ENCODE measurements at places on chromosomes 1 and 21.
A peak's percentile ranks its signal among the peaks of the same experiment; 100 is the strongest.

DNA sequence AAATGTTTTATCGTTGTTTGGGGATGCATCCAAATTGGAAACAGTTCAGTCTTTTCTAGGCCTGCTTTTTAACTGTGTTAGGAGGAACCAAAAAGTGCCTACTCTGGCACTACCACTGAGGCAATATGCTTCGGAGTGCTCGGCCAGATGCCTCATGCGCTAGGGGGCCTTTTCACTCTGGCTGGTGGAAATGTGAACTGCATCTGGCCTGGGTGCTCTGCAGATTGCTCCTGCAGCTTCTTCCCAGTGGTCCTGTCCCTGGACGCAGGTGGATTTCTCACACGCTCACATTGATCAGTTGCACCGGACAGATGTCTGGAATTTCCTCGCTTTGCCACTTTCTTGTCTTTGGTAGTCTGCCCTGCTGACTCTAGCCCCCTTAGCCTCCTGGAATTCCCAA is 330.2 kb upstream of the FMN2 start:
- DNase-seq, result no peak

- DNase-seq, result no peak
Observed at GRCh38 chr1:2520806-2521205, 5.6 kb downstream of the PANK4 start.

DNA sequence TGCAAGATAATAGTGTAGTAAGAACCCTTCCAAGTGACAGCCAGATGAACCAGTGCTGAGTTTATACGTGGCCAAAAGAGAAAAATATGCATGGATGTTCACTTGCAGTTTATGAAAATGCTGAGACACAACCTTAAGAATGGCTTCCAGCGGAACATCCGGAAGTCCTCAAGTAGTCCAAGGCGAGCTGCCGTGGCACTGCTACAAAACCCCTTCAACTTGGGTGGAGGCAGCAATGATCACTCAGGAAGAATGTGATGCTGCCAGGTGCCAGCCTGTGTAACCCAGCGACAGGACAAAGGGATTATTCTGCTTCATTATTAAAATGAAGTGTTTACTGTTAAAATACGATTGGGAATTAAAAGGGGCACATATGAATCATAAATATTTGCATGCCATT is 179.6 kb downstream of the RUNX1 start:
- DNase-seq, result no peak

DNA sequence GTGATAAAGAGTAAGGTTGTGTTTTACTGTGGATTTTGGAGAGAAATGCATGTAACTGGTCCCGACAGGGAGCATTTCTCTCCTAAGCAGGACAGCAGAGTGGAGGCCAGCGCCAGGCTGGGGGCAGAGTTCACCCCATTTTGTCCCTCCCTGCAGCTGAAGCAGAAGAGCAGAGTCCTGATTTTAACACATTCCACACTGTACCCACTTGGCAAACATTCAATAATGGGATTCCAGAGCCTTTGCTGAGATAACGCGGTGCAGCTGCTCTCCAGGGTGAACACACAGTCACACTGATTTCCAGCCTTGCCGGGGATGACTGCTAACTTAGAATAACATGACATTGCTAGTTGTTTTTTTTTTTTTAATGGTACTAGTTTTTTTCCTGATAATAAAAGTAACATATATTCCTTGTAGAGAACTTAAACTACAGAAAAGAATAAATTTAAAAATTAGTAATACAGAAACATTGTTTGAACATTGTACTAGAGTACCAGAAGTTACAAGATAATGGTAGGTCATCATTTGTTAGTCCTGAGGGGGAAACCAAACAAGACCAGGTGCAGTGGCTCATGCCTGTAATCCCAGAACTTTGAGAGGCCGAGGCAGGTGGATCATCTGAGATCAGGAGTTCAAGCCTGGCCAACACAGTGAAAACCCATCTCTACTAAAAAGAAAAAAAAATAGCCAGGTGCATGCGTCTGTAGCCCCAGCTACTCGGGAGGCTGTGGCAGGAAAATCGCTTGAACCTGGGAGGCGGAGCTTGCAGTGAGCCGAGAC is 77.2 kb downstream of the SCCPDH start:
- no peak for DNase-seq

DNA sequence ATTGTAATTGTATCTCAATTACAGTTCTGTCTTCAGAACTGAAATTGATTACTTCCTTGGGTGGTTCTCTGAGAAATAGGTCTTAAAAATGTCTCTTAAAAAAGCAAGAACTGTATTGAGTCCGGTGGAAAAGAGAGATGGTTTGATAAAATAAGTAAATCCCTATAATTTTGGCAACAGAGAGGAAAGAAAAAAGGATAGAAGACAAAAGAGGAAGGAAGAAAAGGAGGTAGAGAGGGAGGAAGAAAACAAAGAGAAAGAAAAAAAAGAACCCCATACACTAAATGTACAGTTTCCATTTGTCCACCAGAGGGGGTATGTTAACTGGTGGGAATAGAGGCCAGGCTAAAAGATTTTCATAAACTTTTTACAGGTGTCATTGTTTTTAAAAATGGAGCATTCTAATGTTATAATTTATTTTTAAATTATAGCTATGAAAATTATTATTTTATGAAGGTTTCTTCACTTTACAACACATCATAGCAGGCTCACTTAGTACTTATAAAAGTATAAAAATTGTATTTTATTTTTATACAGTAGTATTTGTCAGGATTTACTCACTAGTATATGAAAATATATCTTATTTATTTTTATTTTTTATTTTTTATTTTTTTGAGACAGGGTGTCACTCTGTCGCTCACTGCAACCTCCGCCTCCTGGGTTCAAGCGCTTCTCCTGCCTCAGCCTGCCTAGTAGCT is 2.1 kb upstream of the UBE2T start:
- DNase-seq, result no peak

DNA sequence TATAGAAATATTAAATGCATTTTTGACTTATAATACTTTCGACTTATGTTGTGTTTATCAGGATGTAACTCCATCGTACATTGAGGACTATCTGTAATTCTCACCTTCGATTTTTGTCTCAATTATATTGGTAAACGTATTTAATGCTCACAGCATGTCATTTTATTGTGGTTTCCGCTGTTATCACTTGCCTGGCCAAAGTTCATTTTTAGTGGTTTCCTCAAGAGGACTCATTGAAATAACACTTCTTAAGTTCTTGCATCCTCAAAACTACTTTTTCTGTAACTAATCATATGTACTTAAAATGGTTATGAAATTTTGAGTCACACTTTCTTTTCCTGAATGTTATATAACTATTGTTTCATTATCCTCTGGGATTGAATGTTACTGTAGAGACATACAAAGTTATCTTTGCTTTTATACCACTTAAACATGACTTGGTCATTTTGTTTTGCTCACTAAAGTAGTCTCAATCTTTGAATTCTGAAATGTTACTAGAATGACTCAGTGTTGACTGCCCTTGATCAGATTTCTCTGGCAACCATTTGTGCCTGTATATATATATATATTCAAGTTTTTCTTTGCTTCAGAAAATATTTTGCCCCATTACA is 289.6 kb upstream of the PROX1 start:
- no peak for DNase-seq

- DNase-seq, result no peak
Observed at GRCh38 chr1:63936276-63936675, 162.5 kb downstream of the ROR1 start.

GRCh38 chr1:53449693-53450092 is 9.5 kb upstream of the DMRTB1 start:
- DNase-seq, result no peak

DNA sequence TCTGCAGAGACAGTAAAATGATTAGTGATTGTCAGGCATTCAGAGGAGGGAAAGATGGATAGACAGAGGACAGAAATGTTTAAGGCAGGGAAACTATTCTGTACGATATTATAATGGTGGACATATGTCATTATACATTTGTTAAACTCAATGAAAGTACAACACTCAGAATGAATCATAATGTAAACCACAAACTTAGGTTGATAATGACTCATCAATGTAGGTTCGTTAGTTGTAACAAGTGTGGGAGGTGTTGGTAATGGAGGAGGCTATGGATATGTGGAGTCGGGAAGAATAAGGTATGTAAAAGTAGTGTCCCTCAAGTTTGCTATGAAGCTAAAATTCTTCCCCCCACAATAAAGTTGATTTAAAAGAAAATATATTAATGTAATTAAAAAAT is 455.0 kb downstream of the BRINP3 start:
- no peak for DNase-seq

GRCh38 chr1:46159516-46159915 is 15.4 kb upstream of the TSPAN1 start:
- no peak for DNase-seq

DNA sequence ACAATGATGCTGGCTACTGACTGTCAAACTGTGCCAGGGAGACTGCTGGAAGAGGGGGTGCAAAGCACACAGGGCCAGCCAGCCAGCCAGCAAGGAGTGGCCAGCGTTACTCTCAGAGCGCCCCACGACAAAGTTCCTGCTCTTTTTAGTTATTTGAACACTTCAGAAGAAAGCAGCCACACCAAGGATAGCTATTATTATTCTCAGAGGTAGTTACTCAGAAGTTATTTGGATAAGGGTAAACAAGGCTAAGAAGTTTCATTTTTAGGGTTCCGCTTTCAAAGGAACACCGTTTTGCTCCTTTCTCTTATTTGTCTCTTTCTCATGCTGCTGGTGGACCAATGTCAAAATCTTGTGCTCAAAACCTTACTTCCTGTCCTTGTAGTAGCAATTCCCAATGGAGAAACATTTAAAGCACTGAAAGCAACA is 59.9 kb downstream of the VANGL2 start:
- DNase-seq, result no peak

GRCh38 chr1:28926629-28927265 is 12.4 kb downstream of the EPB41 start:
- no peak for DNase-seq

- DNase-seq, result peak; percentile 25
Observed at GRCh38 chr1:159421821-159422220, 10.2 kb upstream of the OR10J4 start.

DNA sequence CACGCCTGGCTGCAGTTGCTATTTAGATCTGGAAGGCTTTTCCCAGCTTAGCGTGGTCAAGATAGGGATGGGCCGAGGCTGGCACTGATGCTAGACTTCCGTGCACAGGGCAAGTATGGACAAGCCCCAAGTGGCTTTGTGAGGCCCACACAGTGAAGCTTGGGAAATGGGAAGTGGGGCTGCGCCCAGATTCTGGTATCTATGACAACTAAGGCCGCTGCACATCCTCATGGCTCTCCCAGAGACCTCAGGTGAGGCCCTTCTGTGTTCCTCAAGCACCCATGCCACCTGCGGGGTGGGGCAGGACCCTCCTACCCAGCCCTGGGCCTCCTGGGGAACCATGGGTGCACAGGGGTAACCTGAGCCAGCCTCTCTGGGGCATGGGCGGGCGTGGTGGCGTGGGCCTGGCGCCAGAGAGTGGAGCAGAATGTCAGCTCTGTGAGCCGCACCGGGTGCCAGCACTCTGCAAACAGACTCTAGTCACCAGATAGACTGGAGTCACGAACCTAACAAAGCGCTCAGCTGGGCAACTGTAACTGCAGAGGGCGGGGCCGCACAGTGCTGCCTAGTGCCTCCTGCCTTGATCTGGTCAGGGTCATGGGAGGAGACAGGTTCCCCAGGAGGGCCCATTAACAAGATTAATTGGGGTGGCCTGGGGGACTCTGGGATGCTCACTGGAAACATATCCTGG is 46.4 kb downstream of the ELF3 start:
- DNase-seq, result no peak

Measured in glutamatergic neuron (in vitro differentiated cells).